ENCODE measurements at places on chromosomes 12 and 14.

GRCh38 chr12:3428631-3429030 is 62.4 kb upstream of the PRMT8 start:
- DNase-seq = no peak

DNA sequence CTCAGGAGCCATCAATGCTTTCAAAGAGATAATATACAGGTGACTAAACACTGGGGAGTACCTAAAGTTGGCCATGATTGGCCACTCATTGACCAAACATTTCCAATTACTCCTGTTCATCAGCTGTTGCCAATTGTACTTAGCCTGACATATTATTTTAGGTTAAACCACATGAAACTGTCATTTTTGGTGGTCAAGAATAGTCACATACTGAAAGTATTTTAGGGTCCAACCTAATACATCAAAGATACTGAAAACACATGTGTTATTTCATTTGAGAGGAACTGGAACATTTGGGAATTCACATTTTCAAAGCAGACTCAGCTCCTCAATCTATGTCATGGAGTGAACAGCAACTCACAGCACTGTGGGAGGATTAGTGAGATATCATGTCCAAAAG is 63.9 kb upstream of the KCNA5 start:
- DNase-seq = no peak

DNA sequence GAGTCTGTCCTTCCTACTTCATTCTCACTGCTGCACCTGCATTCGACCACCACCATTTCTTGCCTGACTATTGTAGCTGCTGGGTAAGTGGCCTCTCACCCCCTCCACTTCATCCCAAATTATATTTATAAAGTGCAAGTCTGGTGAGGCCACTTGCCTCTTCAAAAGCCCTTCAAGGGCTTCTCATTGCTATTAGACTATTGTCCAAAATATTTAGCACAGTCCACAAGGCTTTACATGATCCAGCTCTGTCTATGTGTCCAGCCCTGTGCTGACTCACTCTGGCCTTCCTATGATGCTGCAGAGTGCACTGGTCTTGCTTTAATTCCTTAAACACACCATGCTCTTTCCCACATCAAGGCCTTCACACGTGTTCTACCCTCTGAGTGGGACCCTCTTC is 46.0 kb downstream of the PAH start:
- DNase-seq = no peak

GRCh38 chr14:95915330-95915729 is 38.7 kb downstream of the TUNAR start:
- no peak for DNase-seq

DNA sequence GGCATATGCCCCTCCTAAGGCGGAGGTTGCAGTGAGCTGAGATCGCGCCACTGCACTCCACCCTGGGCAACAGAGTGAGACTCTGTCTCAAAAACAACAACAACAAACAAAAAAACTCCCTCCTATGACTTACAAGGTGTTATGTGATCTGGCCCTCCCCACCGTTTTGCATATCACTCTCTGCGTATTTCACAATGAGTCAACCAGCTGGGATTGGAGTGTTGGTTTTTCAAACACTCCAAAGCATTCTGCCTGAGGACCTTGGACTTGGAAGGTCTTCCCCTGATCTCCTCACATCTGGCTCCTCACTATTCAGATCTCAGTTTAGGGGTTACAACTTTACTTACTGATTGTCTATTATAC is 14.0 kb downstream of the MANSC1 start:
- DNase-seq = no peak

GRCh38 chr14:95317817-95318343 is 1.8 kb downstream of the CLMN start:
- no peak for DNase-seq

GRCh38 chr12:45050751-45051571 is at the start of gene DBX2:
Gene DBX2, minus strand, starts transcription at chr12:45051099. Its CDS starts 172 bp downstream, at chr12:45050927.
- DNase-seq = no peak

GRCh38 chr14:80699861-80700260 is 241.7 kb downstream of the CEP128 start:
- DNase-seq = no peak

DNA sequence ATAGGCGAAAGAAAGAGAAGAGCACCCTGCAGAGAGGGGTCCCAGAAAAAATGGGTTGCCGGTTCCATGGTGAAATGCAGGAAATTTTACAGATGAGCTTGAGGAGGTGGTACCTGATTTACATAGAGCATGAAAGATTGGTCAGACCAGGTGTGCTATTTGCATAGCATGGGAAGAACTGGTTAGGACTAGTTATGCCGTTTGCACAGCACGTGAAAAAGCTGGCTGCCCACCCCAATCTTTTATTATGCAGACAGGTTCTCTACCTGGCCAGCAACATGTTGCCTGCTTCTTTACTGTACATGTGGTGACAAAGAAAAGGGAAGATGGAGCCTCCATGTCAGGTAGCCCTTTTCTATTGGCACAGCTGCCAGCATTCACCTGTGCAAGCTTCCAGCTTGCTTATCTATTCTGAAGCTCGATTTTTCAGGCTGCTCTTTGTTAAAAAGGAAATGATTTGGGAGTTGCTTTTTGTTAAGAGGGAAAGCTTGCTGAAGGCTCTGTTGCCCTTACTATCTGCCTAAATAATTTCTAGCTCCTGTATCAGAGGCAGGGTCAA is 62.9 kb upstream of the ELK3 start:
- DNase-seq = no peak

DNA sequence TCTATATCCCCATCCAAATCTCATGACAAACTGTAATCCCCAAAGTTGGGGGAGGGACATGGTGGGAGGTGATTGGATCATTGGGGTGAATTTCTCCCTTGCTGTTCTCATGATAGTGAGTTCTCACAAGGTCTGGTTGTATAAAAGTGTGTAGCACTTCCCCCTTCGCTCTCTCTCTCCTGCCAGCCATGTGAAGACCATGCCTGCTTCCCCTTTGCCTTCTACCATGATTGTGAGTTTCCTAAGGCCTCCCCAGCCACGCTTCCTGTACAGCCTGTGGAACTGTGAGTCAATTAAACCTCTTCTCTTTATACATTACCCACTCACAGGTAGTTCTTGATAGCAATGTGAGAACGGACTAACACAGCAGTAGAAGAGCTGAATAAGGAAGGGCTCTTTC is 62.6 kb upstream of the VASH1 start:
- no peak for DNase-seq

GRCh38 chr12:48985475-48985897 is 7.4 kb downstream of the WNT1 start:
- DNase-seq = no peak

DNA sequence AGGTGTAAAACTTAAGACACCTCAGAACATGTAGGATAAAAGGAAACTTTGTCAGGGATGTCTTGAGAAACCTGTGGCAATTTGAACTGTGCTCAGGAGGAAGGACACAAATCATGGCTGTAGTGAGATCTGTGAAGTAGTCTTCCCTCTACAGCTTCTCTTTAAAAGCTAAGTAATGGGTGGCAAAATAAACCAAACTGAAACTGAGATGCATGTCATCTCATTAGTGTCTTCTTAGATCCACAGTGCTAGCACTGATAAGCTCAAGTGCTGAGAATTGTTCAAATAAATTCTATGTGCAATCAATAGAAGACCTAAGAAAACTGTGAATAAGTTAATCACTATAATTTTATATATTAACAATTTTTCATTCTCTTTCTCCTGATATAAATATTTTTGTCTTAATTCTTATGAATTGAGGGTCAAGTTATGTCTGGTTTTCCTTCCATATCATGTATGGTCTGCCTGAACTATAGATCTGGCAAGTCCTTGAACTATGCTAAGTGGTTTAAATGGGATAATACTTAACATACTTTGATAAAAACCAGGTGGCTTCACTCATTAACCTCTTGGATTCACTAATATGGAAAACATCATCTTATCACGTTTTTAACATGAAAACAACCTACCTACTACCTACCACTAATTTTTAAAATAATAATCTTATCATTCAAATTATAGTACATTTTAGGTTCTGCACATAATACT is 27.2 kb downstream of the SYT1 start:
- DNase-seq = no peak

GRCh38 chr14:21015312-21015711 is 9.5 kb downstream of the NDRG2 start:
- DNase-seq = no peak

DNA sequence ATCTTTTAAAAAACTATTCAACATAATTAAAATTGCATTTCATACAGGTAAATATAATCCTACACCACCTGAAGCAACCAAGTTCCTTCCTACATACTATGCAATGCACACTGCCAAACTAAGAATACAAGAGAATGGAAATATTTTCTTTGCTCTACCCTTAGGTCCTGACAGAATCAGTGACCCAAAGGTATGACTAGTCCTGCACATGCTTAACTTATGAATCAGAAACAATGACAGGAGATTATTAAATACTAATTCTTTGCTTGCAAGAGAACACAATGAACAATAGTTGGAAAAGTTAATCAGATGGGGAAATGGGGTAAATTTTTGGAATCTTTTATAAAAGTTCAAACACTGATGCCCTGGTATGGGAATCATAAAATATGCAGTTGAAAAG is 220.1 kb downstream of the SOX5 start:
- no peak for DNase-seq

DNA sequence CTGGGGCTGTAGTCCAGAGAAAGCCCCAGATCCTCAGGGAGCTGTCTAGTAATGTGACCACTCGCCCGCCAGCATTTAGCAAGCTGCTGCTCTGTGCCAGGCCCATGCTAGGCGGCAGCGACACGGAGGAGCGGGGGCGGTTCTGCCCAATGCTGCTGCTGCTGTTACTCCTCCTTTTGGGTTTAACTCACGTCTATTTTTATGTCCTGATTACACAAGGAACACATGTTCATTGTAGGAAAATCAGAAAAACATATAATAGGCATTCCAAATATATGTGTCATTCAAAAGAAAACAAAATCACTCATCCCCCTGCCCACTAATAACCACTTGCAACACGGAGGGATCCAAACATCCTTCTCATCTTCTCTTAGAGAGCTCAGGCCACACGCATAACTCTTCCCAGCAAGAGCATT is 30.4 kb downstream of the CCDC92 start:
- DNase-seq = no peak

DNA sequence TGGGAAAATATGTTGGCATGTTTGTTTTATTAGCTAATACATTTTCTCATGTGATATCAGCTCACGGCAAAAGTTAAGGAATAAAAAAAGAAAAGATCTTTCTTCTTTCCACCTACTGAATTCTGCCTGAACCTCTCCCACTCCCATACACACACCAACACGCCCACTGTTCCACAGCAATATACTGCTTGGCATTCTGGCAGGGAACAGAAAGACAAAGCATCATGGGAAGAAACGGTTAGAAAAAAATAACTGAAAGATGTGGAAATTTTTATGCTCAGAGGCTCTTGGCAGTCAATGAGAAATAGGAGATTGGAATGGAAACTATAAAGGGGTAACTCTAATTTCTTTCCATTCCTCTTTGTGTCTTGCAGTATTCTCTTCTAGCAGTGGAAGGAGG is 268.5 kb downstream of the FOXG1 start:
- no peak for DNase-seq

- DNase-seq = no peak
Observed at GRCh38 chr14:63605041-63605532, 36.6 kb downstream of the WDR89 start.

- DNase-seq = no peak
Observed at GRCh38 chr14:32254952-32255679, 52.0 kb upstream of the RNU6-8 start.

DNA sequence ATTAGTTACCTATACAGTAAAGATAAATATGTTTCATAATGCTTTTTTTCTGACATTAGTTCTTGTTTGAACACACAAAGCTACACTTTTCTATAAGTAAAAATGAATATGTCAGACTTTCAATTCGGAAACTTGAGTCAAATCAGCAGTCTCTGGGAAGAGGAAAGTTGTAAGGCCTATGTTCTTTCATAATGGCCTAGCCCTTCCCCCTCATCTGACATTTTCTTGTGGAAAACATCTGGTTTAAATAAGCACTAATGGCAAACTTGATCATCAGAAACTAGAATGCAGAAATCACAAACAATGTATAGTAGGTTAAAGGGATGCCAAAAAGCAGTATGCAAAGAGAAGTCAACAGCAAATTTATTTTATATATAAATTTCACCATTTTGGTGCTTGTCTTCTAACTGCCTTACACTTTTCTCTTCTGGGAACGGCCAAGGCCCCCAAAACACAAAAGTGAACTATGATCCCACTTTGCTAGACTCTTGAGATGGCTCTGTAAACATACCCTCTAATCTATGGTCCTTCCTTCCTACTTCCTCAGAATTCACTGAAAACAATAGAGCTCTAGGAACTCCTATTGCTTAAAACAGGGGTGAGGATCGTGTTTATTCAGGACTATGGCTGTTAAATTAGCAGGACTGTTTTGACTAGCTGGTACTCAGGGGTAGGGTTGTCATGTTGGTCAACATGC is 444.1 kb downstream of the RAD51B start:
- DNase-seq = no peak
